ENCODE measurements at places on chromosomes 6 and 20.

DNA sequence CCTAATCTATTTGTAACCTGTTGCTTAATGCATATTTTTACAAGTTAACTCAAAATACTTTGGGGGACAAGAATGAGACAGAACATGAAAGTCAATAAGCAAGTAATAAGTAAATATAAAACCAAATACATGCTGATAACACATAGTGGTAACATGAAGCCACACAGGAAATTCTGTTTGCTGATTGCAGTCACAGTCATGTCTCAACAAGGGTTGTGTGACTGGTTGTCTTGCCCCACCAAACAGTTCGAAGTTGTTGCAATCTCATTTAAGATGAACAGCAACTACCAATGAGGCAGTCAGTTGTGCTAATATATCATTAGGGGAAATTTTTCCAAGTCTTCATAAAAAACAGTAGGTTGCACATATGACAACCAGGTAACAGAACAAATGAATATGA, 14.5 kb downstream of the CD24 start:
- no peak for DNase-seq

DNA sequence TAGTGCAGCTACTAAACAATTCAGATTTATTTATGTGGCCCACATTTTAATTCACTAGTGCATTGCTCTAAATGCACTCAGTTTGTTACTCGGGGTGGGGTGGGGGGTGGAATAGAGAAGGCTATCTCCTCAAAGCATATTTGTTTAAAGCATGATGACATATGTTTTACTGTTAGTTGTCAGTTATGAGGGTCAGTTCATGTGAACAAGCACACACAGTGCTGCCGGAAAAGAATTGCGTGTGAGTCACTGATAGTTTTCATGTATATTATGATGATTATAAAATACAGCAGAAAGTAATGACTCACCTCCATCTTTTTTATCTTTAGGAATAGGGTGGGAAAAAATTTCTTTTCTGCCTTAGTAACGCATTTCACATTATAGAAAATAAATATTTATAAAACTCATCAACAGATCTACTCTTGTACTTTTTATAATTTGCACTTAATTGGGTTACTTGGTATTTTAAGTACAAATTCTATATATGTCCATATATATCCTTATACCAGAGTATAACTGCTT, 42.2 kb upstream of the STXBP5 start:
- DNase-seq = no peak

DNA sequence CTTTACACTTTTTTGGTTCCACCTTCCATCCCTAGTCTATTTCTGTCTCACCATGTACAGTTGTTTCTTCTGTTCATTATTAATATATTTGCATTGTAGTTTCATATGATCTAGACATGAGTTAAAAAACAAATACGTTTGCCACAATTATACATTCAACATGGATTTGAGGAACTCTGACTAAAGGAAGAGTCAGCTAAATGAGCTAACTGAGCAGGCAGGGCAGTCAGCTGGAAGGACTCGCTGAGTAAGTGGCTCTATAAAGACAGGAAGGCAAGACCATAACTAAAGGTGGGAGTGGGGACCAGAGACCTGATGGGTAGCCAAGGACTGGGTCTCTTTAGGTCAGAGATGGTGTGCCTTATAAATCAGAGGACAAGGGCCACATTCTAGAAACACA, 26.3 kb downstream of the TMX4 start:
- no peak for DNase-seq

DNA sequence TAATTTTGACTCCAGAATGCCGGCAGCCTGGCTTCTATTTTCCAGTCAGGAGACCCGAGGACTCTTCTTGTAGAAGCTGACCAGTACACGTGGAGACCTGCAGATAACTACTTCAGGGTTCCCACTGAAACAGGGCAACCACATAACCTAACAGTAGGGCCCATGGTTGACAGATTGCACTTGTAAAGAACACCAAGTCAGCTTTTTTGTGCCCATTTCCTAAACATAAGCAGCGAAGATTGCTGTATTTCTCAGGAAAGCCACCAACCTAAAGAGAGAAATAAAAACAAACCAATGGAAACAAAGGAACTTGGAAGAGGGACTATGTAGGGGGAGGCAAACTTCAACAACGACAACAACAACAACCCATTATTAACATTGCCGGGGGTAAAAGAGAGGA, 50.1 kb upstream of the EDN3 start:
- DNase-seq = no peak

- no peak for DNase-seq
Measured at GRCh38 chr20:48380661-48381060, 447.1 kb downstream of the PREX1 start.

DNA sequence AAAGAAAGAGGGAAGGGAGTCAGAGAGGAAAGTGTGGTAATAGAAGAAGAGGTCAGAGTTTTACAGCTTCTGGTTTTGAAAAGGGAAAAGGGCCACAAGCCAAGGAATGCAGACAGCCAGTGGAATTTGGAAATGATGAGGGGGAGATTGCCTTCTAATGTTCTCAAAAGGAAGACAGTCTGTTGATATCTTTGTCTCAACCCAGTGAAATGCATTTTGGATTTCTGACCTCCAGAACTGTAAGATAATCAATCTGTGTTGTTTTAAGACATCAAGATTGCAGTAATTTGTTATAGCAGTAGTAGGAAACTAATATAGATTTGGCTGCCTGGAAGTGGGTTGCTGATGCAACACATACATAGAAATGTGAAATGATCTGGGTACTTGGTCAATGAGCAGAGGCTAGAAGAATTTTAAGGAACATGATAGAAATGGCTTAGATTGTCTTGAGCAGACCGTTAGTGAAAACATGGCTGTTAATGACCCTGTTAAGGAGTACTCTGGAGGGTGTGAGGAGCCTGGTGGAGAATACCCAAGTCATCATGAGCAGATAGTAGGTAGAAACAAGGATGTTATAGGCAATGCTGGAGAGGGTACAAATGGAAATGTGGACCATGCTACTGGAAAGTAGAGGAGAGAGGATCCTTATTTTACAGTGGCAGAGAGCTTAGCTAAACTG, 255.8 kb upstream of the RAB32 start:
- DNase-seq = no peak

DNA sequence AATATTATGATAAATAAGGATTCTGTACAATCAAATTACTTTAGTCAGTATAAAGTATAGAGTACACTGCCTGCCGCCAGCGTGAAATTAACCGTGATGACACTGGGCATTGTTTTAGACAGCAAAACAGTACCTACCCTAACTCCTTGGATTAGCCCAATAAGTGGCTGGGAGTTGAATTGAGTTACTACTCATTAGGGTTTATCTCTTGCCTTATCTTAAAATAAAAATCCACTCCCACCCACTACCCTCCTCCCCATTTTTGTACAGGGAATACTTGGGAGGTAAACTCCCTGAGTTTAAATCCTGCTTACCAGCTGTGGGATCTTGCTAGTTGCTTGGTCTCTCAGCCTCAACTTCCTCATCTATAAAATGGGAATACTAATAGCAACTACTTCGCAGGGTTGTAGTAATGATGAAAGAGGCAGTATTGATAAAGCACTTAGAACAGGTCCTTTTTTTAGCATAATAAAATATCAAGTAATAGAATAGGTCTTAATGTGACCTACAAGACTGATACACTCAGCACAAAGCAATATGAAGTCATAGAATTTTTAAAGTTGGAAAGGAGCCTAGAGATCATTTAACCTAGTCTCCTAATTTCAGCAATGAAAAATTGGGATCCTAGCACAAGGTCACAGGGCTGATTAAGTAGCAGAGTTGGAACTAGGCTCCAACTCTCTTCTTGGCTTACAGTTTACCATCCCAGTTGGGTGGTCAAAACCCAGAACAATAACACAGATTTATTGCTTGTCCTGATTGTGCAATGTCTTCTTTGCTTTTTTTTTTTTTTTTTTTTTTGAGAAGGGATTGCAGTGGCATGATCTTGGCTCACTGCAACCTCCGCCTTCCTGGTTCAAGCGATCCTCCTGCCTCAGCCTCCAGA, 23.8 kb downstream of the PHACTR2 start:
- DNase-seq = no peak

- DNase-seq = no peak
Measured at GRCh38 chr6:114471450-114471849, 128.6 kb upstream of the HS3ST5 start.

GRCh38 chr20:53834062-53834442, 236.3 kb downstream of the BCAS1 start:
- DNase-seq = no peak

All from stimulated activated CD4-positive, alpha-beta T cell treated with anti-CD3 and anti-CD28 coated beads, TNF-alpha, amount 100 ng/mL, for 4 hours (primary cell).